ENCODE measurements at places on chromosomes 2 and 18.
A peak's percentile ranks its signal among the peaks of the same experiment; 100 is the strongest.

DNA sequence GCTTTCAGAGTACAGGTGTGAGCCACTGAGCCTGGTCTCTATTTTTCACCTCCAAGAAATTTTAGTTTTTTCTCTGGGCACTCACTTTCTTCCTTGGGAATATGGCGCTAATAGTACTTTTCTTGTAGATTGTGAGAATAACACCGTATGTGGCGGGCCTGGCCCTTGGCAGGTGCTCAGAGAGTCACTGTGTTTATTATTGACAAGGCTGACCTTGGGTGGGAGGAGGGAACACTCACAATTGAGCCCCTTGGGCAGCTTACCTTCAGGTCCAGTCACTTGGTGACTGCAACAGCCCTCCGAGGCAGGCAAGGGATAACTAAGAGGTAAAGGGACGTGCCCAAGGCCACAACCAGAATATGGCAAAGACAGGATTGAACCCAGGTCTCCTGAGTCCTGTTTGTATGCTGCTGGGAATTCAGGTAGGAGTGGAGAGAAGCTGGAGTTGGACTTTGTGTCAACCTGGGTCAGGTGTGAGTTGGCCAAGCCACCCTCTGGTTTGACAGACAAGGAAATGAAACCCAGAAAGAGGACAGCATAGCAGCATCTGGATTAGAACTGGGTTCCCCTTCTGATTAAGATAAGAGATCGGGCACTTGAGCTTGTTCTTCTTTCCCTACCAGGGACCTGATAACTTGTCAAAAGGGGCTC, 2.8 kb upstream of the STK25 start:
- no peak for DNase-seq

GRCh38 chr2:196176142-196176738, 4.9 kb upstream of the STK17B start:
- no peak for DNase-seq

DNA sequence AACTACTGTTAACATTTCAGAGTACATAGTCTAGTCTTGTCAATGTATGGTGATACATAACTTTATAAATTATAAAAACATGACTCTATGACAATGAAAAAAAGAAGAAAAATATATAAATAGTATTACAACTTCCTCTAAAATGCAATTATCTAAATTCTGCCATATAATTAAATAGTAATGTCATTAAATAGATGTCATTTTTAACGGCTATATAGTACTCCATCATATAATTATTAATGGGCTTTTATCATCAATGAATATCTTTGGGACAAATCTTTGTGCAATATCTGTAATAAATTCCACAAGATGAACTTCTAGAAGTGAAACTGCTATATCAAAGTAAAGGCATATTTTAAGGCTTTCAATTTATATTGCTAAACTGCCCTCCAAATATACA, 24.8 kb downstream of the ATF2 start:
- DNase-seq, result no peak

GRCh38 chr2:73004466-73004865, 67.0 kb downstream of the SFXN5 start:
- DNase-seq, result peak; percentile 2

GRCh38 chr2:37011130-37011529, 44.8 kb upstream of the STRN start:
- DNase-seq, result no peak

Measured in uterus (tissue), 4 donors.